Stimulated activated CD8-positive, alpha-beta memory T cell treated with anti-CD3 and anti-CD28 coated beads, Interleukin-4, amount 100 ng/mL, for 48 hours (primary cell): ENCODE measurements at places on chromosomes 7 and 10.

DNA sequence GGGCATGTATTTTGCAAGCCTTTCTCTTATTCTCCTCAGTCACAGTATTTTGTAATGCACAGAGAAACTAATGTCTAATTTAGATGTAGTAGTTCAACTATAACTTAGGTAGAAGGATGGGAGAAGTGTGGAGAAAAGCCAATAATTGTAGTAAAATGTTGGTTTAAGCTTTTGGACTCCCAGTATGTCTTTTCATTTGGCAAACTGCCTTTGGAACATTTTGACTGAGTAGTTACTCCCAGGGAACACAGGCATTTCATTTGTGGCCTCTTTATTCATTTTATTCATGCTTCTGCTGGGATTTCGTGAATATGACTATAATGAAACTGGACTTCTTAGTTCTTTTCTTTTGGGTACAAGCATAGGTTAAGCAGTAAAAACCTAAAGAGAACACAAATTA, 79.0 kb downstream of the EXOC4 start:
- no peak for DNase-seq

DNA sequence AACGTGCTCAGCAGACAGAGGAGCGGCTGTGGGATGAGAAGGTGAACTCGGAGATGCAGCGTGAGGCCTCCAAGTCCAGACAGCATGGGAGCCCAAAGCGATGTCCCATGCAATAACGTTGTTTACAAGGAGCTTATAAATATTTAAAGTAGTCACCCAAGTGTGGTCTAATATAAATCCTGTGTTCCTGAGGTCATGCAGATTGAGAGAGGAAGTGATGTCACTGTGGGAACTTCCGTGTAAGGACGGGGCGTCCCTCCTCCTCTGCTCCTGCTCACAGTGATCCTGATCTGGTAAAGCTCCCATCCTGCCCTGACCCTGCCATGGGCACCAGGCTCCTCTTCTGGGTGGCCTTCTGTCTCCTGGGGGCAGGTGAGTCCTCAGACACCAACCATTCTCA, 94.7 kb upstream of the PRSS58 start:
- DNase-seq: no peak

- no peak for DNase-seq
Measured at GRCh38 chr10:73655990-73656298, at the start of gene SYNPO2L. TSS of gene SYNPO2L (minus strand) at chr10:73656029. CDS start at chr10:73655922, 107 bp downstream.

GRCh38 chr7:135980012-135980551, 2.9 kb upstream of the MTPN start:
- DNase-seq: no peak

DNA sequence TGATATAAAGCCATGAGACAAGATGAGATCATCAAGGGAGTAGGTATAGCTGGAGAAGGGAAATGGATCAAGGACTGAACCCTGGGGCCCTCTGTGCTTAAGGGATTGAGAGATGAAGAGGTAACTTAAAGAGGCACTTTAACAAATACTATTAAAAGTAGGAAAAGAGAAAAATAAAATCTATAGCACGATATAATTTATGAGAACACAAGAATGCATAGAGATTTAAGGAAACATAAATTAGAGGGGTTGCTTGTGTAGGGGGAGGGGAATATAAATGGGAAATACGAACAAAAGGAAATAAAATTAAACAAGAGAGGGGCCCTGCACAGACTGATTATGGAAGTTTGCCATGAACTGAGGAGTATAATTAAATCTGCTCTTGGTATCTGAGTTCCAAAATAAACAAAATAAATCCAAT, 15.6 kb upstream of the LRRC17 start:
- no peak for DNase-seq

- DNase-seq: no peak
Measured at GRCh38 chr7:147509035-147509501, 1081.5 kb upstream of the C7orf33 start.

DNA sequence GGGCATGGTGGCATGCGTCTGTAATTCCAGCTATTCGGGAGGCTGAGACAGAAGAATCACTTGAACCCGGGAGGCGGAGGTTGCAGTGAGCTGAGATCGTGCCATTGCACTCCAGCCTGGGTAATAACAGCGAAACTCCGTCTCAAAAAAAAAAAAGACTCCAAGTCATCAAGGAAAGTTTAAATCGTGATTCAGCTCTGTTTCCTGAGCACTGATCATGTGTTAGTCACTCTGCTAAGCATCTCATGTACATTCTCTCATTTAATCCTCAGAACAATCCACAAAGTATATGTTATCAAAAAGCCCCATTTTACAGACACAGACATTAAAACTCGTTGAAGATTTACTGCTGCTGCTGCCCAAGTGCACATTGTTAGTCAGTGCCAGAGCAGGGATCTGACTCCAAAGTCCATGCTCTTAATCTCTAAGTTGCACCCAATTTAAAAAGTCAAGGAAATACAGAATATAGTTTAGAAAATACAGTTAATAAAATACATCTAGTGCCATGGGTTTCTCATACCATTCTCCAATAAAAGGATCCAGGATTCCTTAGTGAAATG, 6.2 kb downstream of the PIK3AP1 start:
- no peak for DNase-seq

GRCh38 chr10:90872648-90873020, 860 bp downstream of the RPP30 start:
- peak; percentile 45 for DNase-seq

- DNase-seq: peak; percentile 72
Measured at GRCh38 chr7:94655848-94656657, at the start of gene SGCE. TSS of gene SGCE (minus strand) at chr7:94656133. CDS start at chr7:94656098, 35 bp downstream.

DNA sequence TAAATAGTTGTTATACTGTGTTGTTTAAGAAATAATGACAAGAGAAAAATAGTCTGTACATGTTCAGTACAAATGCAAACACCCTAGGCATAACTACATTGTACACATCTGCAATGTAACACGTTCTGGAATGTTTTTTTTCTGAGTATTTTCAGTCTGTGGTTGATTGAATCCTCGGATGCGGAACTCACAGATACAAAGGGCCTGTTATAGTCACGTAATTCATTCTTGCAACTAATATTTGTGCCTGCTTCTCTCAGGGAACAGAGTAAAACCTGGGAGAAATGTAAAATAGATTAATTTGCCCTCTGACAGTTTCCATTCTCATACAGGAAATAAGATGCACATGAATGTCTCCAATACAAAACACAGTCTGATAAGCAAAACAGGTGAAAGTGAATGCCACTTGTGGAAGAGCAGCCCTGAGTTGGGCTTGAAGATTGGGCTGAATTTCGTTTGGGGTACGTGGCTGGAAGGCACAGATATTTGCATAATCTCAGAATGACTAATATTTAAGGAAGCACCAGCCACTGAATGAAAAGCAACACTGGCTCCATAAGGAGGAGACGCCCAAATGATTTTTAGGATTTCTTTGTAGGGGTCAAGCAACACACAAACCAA, 19.1 kb downstream of the DENND2A start:
- DNase-seq: no peak

DNA sequence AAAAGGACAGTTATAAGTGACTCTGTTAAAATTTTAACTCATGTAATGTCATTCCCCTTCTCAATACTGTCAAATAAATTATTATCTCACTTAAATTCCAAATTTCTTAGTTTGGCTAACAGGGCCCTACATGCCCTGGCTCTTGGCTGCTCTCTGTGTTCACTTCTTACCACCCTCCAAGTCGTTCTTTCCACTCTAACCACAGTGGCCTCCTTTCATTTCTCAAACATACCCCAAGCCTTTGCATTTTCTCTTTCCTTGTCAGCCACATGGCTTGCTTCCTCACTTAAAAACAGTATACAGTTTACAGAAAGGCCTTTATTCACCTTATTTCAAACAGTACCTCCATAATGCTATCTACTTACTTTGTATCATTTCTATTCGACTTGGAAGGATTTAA, 737.1 kb upstream of the ZWINT start:
- DNase-seq: no peak

DNA sequence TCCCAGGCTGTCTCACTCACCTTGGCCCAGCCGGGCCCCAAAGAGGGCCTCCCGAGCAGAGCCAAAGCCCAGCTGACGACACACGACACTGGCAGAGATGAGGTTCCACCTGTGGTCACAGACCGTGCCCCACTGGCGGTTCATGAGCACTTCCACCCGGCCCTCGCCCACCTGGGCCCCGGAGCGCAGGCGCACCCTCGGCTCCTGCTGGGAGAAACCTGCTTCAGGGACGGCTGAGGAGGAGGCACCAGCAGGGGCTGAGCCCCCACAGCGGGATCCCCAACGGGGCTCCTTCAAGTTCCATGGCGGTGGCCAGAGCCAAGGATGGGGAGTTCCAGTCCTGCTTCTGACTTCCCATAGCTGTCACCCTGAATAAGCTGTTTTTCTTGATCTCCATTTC, 10.0 kb downstream of the LOXL4 start:
- DNase-seq: no peak

GRCh38 chr10:3090914-3091787, 23.8 kb downstream of the PFKP start:
- peak; percentile 70 for DNase-seq

GRCh38 chr7:232410-233248, 40.3 kb downstream of the FAM20C start:
- no peak for DNase-seq

- peak; percentile 83 for DNase-seq
Measured at GRCh38 chr10:49177391-49178355, 10.5 kb downstream of the TMEM273 start.

- DNase-seq: no peak
Measured at GRCh38 chr10:44978570-44979280, at the start of gene DEPP1. TSS of gene DEPP1 (minus strand) at chr10:44978809. CDS start at chr10:44978030, 779 bp downstream.

GRCh38 chr7:48505051-48505450, 333.8 kb downstream of the ABCA13 start:
- DNase-seq: no peak

DNA sequence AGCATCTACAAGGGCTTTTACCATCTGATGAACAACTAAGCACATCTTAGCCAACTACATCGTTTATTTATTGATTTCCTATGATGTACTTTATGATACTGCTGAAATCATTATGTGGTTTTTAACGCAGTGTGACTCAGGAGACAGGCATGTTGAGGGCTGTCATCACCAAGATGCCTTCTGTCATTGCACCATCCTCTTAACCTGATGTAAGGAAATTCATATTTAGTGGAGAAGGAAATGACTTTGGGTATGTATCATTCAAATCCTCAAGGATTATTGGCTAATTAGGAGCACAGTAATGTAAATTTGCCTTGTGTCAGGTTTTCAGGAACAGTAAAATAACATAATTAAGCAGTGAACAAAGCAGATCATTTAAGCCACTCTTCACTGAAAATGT, 138.5 kb upstream of the MGMT start:
- no peak for DNase-seq

DNA sequence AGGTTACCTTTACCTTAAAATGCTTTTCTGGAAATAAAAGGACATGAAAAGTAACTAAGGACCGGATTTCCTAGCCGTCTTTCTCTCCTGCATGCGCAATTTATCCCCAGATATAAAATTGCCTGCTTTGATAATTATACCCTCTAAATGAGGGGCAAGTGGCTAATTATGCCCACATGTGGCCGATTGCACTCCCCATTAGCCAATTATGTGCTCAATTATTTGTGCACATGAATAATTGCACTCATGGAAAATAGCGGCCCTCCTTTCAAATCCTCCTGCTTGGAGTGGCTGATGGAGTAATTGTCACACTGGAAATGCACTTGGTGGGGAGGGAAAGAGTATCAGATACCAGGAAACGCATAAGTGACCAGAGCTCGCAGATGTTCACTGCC, 66.4 kb upstream of the ATRNL1 start:
- no peak for DNase-seq

DNA sequence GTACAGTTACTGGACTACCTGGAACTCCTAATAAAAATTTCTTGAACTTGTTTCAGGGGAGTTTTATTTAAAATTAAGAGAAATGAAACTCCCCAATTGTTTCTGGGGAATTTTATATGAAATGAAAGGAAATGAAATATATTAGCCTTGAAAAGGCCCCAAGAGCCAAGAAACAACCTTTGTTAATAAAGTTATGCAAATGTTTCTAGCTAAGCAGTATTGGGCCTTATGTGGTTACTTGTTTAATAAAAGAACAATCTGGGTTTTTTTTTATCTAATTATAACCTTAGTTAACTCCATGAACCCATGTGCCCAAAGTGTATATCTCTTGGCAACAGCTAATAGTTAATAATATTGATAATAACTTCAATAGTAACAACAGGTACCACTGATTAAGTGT, 222.8 kb downstream of the EXOC4 start:
- DNase-seq: no peak

GRCh38 chr7:107029061-107029763, 15.3 kb upstream of the PRKAR2B start:
- no peak for DNase-seq

DNA sequence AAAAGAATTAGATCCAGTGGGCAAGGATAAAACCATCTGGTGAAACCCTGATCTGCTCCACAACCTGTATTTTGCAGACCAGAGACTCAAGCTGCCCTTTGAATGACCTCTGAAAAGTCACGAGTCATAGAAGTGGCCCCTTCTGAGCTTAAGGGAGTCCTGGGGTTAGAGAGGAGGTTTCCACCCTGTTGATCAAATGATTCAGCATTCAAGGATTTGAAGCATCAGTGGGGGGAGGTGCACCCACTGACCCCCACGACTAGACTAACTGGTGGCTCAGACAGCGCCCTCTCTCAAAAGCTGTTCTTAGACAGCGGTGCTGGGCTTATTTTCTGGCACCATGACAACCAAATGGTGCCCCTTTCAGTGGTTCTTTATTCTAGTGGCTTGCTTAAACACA, 44.3 kb downstream of the PLCE1 start:
- no peak for DNase-seq
